ENCODE measurements at places on chromosomes 11 and 22.

- DNase-seq, result no peak
Measured at GRCh38 chr11:1565173-1565903, 6.7 kb downstream of the DUSP8 start.

DNA sequence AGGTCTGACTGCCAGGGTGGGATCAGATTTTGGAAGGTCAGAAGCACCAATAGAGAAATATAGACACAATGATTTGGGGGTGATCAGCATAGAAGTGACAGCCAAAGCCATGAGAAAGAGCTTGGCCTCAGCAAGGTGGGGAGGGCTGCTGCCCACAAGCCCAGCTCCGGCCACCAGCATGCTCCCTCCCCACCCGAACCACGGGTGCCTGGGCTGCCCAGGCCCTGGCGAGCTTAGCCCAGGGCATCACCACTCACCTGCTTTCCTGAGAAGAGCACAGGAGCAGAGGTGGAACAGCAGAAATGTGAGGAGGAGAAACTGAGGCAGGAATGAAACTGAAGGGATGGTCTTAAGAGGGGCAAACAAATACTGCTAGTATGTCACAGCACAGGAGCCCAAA is 48.8 kb downstream of the LRFN4 start:
- no peak for DNase-seq

DNA sequence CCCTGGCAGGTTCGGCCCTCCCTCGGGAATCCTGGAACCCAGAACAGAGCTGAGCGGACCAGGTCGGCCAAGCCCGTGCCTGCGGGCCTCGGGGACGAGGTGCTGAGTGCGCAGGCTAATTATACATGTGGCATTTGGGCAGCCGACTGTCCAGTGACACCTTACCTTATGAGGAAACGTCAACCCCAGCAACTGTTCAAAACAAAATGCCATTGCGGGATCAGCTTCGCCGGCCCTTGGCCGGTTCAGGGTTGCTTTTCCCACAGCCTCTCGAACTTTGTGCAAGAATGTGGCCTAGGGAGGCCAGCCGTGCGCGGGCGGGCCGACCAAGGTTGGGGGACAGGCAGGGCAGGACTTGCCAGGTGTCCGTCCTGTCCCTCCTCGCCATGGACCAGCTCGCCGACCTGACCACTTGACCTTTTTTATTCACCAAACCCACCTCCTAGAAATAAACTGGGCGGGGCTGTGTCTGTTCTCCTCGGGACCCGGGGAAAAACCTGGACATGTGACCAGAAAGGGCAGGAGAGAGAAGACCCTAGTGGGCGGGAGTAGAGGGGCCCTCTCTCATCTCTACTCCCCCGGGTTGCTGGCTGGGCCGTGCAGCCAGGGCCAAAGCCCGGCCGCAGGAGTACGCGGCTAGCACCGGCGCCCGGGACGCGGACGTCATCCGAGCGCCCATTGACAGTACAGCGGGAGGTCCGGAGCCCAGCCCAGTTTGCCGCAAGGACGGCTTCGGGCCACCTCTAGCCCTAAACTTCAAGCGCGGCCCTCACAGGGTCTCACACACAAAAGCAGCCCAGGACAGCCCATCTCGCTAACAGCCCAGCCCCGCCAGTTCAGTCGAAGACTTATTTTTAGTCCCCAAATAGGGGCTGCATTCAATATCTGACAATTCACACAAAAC is 134.3 kb upstream of the C11orf58 start:
- DNase-seq, result no peak

DNA sequence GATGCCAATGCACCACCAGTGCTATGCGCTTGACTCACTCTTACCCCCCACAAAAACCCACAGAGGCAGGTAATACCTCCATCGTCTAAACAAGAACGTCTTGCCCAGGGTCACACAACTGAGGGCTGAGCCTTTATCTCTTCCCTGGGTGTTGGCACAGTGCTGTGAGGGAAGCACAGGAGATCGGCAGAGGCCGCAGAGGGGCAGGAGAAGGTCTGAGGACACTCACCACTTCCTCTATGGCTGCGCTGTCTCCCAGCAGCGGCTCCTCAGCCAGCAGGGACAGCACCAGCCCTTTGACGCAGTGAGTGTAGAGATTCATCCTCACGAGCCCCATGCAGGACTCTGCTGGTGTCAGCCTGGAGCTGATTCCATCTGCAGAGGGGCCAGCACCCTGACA is 19.9 kb downstream of the HPS4 start:
- DNase-seq, result no peak

- DNase-seq, result no peak
Measured at GRCh38 chr22:39379756-39380730, 19.5 kb upstream of the TAB1 start.

GRCh38 chr22:24357547-24357946 is 69.9 kb upstream of the ADORA2A start:
- DNase-seq, result no peak

- DNase-seq, result no peak
Measured at GRCh38 chr22:39289533-39289932, 29.9 kb downstream of the RPL3 start.

GRCh38 chr11:47578524-47579494 is at the start of the genes KBTBD4 and NDUFS3:
TSS of gene KBTBD4 (minus strand) at chr11:47578970. CDS start at chr11:47578951, 19 bp downstream.
TSS of gene NDUFS3 (plus strand) at chr11:47579074. CDS start at chr11:47579092, 18 bp downstream.
- DNase-seq, result peak; percentile 83

Measured in stimulated activated CD4-positive, alpha-beta T cell treated with anti-CD3 and anti-CD28 coated beads, TNF-alpha, amount 100 ng/mL, for 48 hours (primary cell).